NCI-H446 (cell line): ENCODE measurements at places on chromosomes 13 and 19.
A peak's percentile ranks its signal among the peaks of the same experiment; 100 is the strongest.

DNA sequence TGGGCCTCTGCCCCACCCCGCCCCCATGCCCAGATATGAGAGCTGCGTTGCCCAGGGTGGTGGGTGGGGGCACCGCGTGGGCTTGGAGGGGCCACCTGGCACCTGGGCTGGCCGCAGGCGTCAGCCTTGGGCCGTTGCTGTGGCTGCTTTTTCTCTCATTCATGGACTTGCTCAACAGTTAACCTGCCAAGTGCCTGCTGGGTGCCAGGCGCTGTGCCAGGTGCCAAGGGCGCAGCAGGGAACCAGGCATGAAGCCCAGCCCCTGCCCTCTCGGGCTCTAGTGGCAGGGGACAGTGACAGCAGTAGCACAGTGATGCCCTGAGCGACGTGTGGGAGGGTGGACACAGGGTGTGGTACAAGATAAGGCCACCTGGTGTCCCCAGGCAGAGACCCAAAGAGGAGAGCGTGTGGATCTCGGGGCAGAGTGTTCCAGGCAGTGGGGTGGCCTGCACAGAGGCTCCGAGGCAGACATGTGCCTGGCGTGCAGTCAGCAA, 28.1 kb downstream of the DHX34 start:
- peak; percentile 14 for DNase-seq

- DNase-seq: no peak
Measured at GRCh38 chr19:33124207-33125098, 7.5 kb upstream of the WDR88 start.

DNA sequence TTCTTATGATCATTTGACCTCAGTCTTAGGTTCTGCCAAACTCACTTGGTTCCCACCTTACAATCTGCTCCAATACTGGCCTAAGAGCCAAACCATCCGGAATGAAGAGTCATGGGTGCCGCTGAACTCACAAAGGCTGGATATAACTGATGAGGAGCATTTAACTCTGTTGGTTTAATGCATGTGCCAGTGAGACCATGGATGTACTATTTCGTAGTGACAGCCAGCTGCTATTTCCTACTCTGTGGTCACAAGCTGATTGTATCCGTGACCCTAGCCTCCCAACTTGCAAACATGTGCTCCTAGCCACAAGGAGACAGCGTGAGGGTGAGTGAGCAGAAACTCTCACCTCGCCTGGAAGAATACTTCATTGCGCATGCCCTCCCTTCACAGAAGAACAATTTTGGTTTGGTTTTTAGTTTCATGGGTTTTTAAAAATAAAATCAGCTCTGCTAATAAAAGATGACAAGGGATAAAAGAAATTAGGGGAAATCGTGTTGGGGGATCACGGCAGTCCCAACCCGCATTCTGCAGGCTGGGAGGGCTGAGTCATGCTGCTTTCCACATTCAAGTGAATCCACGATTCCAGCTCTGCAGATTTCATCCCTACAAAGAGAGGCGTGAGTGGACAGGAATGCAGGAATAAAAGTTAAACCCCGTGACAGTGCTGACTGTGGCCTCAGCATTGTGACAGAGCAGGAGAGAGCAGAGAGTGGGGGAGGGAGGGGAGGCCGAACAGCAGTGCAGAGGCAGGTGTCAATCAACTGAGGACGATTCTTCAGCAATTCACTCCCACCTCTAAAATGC, 66.8 kb upstream of the RAP2A start:
- DNase-seq: no peak

DNA sequence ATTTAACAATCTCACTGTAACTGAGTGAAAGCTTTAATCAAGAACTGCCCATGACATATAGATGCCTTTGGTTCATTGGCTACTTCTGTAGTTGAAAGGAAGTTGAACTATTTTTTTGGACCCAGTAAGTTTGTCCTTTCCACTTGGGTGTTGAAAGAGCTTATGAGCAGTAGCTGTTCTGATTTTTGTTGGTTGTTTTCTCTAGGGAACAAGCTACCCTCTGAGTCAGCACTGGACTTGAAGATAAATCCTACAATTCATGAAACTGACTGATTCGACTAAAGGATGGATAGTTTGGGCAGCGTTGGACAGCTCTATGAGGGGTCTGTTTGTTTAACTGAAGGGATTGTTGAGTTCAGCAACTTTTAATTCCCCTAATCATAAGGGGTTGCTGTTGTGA, 101.0 kb downstream of the PAN3 start:
- no peak for DNase-seq

DNA sequence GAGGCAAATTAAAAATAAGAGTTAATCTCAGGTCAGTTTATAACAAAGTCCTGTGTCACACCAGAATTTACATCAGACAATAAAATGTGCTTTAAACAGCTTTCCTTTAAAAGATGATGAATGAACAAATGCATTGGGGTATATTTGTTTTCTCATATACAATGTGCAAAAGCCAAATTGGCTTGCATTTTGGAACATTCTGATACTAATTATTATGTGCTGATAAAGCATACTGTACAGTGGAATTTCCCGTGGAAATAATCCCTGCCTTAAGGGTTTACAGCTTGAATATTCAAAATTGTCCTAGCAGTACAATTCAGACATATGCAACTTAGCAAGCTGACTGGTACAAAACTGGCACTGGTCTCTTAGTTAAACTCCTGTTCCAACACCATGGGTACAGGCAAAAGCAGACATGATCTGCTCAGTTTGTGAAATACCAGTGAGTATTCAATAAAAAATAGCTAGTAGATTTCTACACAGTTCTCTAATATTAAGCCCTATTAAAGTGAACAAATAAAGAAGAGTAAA, 373.4 kb downstream of the SLITRK1 start:
- no peak for DNase-seq

- DNase-seq: no peak
Measured at GRCh38 chr13:41917641-41918040, 43.3 kb downstream of the VWA8 start.
